GM03348 (cell line): ENCODE measurements at places on chromosomes 12 and 14.

- no peak for DNase-seq
These were observed 277.5 kb downstream of the ALG10 start for GRCh38 chr12:34299802-34300193.

DNA sequence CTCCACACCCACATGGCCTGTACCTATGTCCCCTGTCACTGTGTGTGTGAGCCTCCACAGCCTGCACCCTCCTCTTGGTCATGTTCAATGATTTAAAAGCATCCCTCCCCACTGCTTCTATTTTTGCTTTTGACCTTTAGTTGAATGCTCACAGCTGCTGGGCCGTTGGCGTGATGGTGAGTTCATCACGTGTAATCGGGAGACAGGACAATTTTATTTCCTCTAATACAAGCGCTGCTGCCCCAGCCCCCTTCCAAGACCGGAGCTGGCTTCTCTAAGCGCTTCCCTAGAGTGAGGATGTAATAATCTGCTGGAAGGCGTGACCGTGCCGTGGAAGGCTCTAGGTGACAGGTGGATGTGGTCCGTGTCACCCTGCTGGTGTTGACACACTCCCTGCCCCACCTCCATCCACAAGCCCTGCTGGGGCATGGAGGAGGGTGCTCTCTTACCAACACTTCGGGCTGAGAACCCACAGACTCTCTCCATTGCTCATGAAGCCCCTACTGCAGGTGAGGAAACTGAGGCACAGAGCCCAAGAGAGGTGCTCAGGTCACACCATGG lies 25.4 kb downstream of the CCDC85C start:
- DNase-seq, result no peak

GRCh38 chr14:57382283-57382682 lies 8.1 kb upstream of the NAA30 start:
- peak; percentile 44 for DNase-seq

- DNase-seq, result peak; percentile 68
These were observed 11.7 kb upstream of the RIN3 start for GRCh38 chr14:92501891-92502351.

GRCh38 chr14:57080691-57081090 lies 188.0 kb downstream of the EXOC5 start:
- DNase-seq, result no peak

- DNase-seq, result no peak
These were observed 220.1 kb downstream of the ADAMTS20 start for GRCh38 chr12:43331935-43332334.

DNA sequence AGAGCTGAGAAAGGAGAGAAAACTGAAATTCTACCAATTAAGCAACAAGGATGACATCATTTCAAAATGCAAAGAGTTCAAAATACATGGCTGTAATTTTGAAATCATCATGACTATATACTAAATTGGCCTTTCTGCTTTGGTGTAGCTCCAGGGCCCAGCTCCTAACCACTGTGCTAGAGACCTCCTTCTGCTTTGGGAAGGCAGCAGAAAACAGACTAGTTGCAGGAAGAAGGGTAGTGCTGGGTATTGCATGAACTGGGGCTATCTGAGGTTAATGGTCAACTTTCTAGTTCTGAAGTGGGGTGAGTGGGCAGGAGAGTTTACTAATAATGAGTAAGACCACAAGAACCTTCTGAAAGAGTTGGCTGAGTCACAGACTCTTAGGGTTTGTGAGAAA lies 66.2 kb downstream of the PTGER2 start:
- no peak for DNase-seq
